DMS79 (cell line): ENCODE measurements at places on chromosomes 2 and 18.

DNA sequence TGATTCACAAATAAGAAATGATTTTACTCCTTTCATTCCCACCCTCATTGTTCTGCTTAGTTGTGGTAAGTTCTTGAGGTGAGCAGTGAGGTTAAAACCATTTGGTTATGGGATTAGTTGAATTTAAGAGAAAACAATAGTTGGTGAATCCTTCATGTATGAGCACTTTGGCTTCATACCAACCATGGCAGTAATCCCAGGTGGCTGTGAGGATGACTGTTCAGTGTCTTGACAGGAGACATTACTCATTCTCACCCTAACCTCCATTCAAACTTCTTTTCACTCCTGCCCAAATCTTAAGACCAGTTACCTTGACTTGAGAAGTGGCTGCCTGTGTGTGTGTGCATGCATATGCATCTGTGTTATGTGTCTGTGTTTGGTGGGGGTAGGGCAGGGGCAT is 143.1 kb downstream of the SETBP1 start:
- no peak for DNase-seq

GRCh38 chr2:221911321-221911720 is 339.2 kb upstream of the EPHA4 start:
- DNase-seq: no peak

DNA sequence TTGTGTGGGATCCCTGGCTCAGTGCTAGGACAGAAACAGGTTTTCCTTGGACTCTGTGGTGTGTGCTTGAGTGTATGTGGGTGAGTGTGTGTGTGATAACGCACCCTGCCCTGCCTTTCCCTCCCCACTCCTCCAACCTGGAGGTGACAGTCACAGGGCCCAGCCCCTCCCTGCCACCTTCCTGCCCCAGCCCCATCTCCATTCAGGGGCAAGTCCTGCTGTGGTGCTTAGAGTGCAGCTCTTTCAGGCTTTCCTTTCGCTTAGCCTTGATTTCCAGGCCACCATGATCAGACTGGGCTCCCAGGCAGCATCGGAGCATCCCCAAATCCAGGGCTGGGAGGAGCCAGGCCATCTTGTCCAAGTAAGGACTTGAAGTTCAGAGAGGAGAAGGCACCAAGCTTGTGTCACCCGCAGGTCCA is 185.2 kb downstream of the ZFP36L2 start:
- no peak for DNase-seq

GRCh38 chr2:173175222-173175621 is 99.6 kb downstream of the MAP3K20 start:
- no peak for DNase-seq

DNA sequence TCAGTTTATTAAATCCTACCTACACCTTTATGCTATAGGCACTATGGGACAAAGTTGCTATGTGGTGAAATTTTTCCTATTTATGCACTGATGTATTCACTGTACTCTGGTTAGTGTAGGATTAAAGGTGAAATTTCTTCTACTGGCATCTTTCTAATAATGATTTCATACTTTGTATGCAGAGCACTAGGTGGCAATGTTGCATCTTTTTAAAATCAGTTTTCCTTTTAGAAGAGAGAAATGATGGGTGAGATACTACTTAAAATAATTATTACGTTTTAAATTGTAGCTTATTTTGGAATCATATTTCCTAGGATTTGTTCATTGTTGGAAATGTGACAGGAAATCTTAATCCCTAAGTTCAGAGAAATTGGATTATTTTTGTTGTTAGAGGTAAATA is 150.9 kb downstream of the CD8B2 start:
- no peak for DNase-seq

GRCh38 chr2:237044281-237044680 is 41.4 kb upstream of the COPS8 start:
- no peak for DNase-seq

- DNase-seq: no peak
These were observed 604 bp downstream of the COQ10B start for GRCh38 chr2:197453914-197454398.

- no peak for DNase-seq
These were observed 94.4 kb downstream of the EIPR1 start for GRCh38 chr2:3283206-3283605.

GRCh38 chr2:68193144-68193543 is 35.5 kb downstream of the PNO1 start:
- no peak for DNase-seq

DNA sequence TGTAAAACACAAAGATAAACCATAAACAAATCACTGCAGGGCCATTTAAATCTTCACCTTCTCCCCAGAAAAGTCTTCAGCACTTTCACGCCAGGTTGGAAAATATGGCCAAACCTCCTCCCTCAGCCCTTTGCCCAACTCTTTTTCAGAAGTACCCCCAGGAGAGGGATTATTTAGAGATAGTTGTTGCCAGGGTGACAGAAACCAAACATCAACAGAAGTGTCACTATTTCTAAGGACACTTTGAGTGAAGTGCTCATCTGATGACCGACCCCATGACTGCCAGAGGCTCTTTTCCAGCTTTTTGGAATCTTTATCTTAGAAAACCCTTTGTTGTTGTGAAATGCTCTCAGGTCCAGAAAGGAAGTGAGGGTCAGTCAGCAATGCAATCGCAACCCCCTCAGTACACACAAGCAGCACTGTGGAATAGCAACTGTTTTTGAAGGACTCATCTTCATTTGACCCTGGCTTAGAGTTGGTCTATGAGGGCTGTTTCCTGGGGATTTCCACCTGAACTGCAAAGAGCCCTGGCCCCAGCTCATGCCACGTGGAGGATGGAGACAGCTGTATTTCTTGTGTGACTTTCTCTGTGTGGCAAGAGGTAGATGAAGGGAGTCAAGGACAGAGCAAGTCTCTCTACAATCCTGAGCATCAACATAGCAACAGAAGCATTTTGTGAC is 114.0 kb upstream of the STON1 start:
- no peak for DNase-seq

GRCh38 chr18:35186291-35187034 is 54.4 kb upstream of the ZNF397 start:
- DNase-seq: no peak

- no peak for DNase-seq
These were observed 893.1 kb upstream of the CELF4 start for GRCh38 chr18:38458698-38459097.

DNA sequence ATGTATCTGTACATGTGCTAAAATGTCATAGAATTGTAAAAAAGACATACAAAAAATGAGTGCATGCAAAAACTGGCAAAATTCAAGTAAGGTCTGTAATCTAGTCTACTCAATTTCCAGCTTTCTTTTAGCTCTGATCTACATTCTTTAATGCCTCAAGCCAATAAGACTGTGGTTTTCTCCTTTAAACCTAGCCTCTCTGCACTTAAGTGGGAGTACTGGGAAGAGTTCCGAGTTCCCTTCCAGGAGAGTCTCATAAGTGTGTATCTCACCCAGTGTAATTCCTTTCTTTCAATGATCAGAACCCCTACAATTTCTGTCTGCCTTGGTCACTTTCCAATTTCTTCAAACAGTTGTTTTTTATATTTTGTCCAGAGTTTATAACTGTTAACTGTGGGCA is 150.1 kb downstream of the PTRHD1 start:
- DNase-seq: no peak

DNA sequence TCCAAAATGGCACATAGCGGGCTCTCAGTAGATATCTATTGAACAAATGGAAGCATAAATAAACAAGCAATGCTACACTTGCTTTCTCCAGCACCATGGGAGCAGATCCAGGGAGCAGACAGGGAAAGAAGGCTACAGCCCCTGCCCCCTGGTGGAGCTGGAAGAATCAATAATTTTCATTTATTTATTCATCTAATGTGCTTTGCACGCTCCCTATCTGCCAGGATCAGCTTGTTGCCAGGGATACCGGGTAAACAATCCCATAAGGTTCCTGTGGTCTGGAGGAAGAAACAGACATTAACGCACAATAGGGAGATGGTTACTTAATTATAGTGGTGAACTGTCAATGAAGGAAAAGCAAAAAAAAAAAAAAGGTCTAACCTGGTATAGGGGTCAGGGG is 40.1 kb upstream of the CLASP1 start:
- no peak for DNase-seq

- no peak for DNase-seq
These were observed 438.5 kb upstream of the TCF4 start for GRCh38 chr18:56026509-56026908.

- DNase-seq: no peak
These were observed 250.0 kb downstream of the TCF4 start for GRCh38 chr18:55337908-55338521.

GRCh38 chr18:74661691-74662090 is 64.0 kb downstream of the ZNF407 start:
- DNase-seq: no peak

DNA sequence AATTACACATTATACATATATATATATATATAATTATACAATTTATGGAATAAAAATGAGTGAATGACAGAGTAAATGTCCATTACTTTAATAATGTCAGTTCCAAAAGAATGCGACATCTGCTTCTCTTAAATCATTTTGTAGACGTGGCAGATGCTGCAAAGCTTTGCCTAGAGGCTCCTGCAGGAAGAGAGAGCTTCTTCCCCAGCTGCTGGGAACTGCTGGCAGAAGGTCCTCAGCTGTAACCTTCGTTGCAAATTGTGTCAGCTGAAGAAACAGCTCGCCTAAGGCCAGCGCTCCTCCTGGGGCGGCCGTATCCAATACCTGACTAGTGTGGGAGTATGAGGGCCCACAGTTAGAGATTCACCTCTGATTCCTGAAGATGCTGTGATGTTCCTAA is 9.6 kb upstream of the THNSL2 start:
- DNase-seq: no peak

GRCh38 chr2:175039490-175039889 is 34.3 kb upstream of the CHN1 start:
- no peak for DNase-seq

GRCh38 chr2:153055182-153055581 is 336.8 kb downstream of the ARL6IP6 start:
- no peak for DNase-seq

GRCh38 chr2:105784589-105784988 is 39.9 kb downstream of the NCK2 start:
- DNase-seq: no peak

- no peak for DNase-seq
These were observed 1.2 kb downstream of the STON1 start for GRCh38 chr2:48531141-48531648.

GRCh38 chr18:69400976-69401225 is 213 bp downstream of the DOK6 start:
- no peak for DNase-seq

DNA sequence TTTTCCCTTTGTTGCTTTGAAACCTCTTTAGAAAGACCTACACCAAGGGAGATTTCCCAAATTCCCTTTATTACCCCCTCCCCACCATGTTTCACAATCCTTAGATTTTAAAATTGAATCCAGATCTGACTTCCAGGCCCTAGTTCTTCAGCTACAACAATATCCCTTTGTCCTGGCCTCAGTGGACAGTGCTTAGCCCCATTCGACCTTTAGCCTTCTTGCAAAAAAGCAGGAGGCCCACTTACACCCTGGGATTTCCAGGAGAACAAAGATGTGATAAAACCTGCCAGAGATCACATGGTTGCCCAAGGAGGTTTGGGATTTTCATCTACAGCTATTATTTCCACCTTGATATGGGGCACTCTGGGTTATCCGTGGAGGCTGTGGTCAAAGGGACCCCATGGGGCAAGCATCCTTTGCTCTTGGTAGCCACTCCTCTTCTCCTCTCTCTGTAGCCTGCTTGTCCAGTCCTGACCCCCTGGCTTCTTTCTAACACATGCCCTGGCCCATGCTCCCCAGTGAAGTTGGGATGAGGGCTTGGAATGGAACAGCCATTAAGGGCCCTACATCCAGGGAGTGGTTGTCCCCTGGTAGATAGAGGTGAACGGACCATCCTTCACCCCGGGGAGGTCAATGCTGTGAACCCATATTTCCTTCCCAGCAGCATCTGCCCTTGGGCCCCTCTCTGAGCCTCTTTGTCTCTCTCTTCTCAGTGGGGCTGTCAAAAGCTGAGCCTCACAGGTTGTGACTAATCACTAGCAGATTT is 267.4 kb downstream of the DYSF start:
- no peak for DNase-seq

- no peak for DNase-seq
These were observed 158.3 kb downstream of the WDSUB1 start for GRCh38 chr2:159128191-159128590.

GRCh38 chr2:173151671-173152401 is 76.2 kb downstream of the MAP3K20 start:
- no peak for DNase-seq

- DNase-seq: no peak
These were observed 88.6 kb upstream of the NARS1 start for GRCh38 chr18:57710226-57710625.

GRCh38 chr2:231084565-231084964 is 27.9 kb downstream of the PSMD1 start:
- no peak for DNase-seq

DNA sequence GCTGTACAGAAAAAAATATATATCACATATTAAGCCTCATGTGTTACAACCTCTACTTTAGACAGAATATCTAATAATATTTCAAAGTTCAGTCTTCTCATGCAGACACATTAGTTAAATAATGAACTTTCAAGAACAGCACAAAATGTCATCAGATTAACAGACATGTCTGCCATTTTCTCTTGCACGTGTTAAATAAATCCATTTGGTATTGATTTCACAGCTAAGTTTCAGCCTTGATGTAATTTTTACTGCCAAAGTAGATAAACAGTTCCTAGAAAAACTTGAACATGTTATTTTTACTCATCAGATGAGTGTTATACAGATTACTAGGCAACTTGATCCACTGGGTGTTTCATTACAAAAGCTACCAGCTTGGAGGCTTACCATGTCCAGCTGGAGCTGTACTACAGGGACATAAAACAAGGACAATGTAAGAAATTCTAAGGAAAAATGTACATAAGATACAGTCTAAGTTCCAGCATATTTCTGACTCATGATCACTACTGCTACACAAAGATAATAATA is 290.7 kb upstream of the DDX18 start:
- DNase-seq: no peak

GRCh38 chr2:190511104-190511503 is 23.4 kb downstream of the NEMP2 start:
- no peak for DNase-seq

DNA sequence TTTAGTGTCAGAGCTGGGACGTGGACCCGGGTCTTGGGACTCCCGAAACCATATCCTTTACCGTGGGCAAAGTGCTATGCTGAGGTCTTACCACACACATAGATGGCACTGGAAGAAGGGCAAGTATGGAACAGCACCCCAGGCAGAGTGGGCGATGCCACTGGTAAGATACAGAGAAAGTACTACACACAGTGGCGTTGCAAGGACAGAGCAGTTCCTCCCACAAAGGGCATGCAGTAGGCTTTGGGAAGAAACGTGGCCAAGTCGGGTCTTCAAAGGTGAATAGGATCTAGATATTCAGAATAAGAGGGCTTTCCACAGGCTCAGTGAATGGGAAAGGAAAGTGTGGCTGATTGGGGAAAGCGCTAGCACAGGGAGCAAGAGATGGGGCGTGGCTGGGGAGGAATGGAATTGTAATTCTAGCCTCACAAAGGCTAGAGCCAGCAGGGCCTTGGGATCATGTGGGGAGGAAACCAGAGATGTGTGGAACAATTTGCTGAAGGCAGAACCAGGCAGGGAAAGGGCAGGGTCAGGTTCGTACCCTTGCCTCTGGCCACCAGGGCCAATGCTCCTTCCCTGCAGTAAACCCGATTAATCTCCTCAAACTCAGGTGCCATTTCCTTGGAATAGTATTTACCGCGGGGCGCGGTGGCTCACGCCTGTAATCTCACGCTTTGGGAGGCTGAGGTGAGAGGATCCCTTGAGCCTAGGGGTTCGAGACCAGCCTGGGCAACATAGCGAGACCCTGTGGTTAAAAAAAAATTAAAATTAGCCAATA is 36.0 kb downstream of the PCBP1 start:
- DNase-seq: no peak
